Stomach (tissue), 19 donors: ENCODE measurements at places on chromosomes 1 and 21. TPM values are rescaled to one million over a fixed set of nuclear protein-coding genes. Genes with fewer than 3 reads are reported as not detected.
A peak's percentile ranks its signal among the peaks of the same experiment; 100 is the strongest.

Gene VAV3
- 19.2 TPM for polyA plus RNA-seq

Gene PDZK1
- 0.62 TPM for polyA plus RNA-seq

Gene SLC16A1
- polyA plus RNA-seq, result 10.0 TPM

Gene GSTM4
- polyA plus RNA-seq, result 23.6 TPM

Gene TMEM200B
- polyA plus RNA-seq, result 2.8 TPM

Gene ANGPTL7
- polyA plus RNA-seq, result 0.55 TPM

Gene TRABD2B
- polyA plus RNA-seq, result 0.53 TPM

DNA sequence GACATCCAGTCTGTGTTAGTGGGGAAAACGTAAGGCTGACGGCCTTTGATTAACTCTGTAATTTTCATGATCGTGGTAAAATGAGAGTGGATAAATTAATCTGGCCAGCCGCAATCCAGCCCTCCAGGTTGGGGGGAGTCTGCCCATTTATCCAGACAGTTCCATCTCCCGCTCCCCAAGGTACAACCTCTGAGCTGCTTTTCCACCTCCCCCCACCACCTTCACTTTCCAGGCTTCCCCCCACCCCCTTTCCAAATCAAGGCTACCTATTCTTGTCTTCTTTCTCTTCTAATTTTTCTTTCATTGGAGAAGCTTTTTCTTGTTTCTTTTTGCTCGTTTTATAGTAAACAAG, 6.0 kb downstream of the MIER1 start:
- DNase-seq, result no peak

DNA sequence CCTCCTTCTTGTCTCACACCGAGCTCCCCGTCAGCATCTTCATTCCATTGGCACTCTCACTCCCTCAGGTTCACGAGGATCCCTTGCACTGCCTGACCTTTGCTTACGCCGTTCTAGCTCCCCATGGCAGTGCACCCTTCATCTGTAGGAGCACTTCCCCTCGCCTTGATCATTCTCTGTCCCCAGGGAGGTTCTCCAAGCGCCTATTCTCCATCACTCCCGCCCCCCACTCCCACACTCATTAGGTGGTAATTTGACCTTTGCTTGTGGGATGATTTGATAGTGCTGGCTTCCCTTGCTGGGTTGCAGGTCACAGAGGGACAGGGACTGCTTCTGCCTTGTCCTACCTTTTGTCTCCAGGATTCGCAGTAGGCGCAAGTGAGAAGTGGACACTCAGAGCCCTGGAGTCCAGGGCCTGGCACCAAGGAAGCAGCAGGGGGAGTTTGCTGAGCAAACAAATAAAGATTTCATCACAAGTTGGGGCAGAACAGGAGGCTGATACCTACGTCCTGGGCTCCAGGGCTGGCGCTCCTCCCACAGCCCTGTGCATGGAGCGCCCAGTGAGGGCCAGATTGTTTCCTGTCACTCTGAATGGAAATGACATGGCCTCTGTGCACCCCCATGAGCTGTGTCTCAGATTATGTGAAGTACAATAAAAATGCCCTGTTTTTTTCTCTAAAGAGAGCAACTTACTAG, 82.0 kb upstream of the RUNX3 start:
- no peak for DNase-seq

DNA sequence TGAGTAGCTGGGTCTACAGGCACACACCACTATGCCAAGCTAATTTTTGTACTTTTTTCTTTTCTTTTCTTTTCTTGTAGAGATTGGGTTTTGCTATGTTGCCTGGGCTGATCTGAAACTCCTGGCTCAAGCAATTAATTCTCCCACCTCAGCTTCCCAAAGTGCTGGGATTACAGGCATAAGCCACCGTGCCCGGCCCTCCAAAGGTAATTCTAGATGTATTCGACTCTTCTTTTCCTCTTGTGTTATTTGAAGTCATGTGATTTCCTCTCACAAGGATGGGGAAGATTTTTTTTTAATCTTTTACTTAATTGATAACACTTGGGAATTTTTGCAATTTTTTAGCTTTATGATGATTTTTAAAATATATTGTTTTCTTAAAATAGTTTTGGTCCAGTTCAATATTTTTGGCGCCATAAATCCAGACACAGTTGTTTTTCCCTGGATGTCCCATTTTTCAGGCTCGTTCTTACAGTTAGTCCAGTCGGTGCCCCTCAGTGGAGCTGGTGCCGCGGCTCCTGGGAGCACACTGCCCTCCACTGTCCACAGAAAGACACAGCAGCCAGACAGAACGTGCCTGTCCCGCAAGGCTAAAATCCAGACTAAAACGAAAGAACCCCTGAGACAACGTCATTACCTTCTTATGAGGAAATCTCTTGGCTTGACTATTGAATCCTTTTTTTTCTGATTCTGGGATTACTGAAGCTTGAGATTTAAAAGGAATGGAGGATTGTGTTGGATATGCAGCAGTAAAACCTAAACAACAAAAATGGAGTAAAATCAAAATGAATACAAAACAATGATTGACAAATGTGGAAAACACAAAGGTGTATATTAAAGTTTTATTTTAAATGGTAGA, 22.4 kb downstream of the STPG1 start:
- peak; percentile 92 for DNase-seq

GRCh38 chr21:25528515-25528914, 78.8 kb downstream of the MRPL39 start:
- DNase-seq, result no peak

- peak; percentile 79 for DNase-seq
These were observed 61.2 kb downstream of the AK4 start for GRCh38 chr1:65209005-65209885.

DNA sequence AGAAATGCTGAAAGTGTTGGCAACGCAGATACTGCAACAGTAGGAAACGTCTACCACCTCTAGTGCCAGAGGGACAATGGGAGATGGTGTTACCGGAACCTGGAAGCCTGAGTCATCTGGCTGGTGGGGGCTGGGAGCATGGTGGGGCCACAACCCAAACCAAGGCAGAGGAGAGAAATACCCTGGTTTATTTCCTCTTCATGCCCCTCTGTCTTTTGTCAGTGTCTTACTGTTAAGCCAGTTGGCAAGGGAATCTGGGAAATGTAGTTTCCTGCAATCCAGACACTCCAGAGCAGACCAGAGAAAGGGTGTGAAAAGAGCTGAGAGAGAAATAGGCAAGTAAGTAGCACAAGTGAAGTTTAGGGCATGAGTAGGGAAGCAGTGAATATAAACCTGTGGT, 14.8 kb downstream of the DNTTIP2 start:
- no peak for DNase-seq

GRCh38 chr1:222928212-222928611, 113.4 kb downstream of the DISP1 start:
- DNase-seq, result peak; percentile 73

- no peak for DNase-seq
These were observed 15.0 kb upstream of the NEXN start for GRCh38 chr1:77873461-77873860.

DNA sequence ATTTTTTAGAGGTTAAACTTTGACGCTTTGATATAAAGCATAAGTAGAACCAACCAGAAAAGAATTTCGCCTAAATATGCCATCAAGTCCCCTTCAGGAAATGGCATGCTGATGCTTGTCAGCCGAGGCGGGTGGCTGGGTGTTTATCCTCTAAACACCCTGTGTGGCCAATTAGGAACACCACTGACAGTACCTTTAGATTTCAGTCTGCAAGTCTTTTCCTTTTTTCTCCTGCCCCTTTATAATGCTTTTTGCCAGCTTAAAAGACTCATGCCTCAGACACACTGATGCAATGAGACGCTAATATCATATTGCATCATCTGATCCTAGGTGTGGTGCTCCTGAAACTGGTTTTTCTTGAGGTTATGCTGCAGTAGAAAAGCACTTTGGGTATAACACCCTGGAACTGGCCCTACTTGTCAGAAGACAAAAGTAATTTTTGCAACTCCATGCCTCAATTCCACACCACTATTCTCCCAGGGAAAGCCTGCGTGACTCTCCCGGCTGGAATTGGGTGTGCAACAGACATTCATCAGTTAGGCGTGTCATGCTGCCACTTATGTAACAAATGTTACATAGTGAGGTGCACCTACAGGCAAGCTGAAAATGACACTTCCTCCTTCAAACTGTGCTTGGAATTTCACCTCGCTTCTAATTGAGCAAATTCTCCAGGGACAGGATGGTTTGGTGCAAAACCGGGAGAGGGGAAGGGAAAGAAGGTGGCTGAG, 2.0 kb upstream of the RCC2 start:
- DNase-seq, result peak; percentile 56
